Activated gamma-delta T cell treated with anti-CD3 and anti-CD28 coated beads, Interleukin-2, amount 50 U/mL, for 16 hours (primary cell): ENCODE measurements at places on chromosomes 13 and 19.
A peak's percentile ranks its signal among the peaks of the same experiment; 100 is the strongest.

- DNase-seq: no peak
These were observed 1.9 kb upstream of the SPACA7 start for GRCh38 chr13:112374271-112374670.

GRCh38 chr19:28943651-28944050, 269.3 kb downstream of the UQCRFS1 start:
- no peak for DNase-seq

DNA sequence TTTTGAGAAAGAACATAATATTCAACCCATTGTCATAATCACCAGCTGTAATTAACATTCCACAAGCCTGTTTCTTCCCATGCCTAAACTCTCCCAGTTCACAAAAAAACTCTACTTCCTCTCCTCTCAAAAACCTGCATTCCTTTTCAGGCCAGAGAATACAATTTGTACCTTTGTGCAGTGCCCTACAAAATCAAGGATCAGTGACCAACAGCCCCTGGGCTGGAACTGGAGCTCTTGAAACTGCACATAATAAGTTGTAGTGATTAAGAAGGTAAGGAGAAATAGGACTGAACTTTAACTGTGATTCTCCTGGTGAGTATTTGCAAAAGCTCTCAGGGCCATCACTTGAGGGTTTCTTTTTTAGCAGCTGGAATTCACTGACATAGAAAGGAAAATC, 472.7 kb downstream of the RFC3 start:
- DNase-seq: no peak

GRCh38 chr19:50203281-50204080, at the start of gene MYH14:
Gene MYH14, plus strand, starts transcription at chr19:50203622. Its CDS starts 6,744 bp downstream, at chr19:50210366.
- DNase-seq: no peak

GRCh38 chr19:35034588-35035382, 4.5 kb downstream of the SCN1B start:
- DNase-seq: no peak

DNA sequence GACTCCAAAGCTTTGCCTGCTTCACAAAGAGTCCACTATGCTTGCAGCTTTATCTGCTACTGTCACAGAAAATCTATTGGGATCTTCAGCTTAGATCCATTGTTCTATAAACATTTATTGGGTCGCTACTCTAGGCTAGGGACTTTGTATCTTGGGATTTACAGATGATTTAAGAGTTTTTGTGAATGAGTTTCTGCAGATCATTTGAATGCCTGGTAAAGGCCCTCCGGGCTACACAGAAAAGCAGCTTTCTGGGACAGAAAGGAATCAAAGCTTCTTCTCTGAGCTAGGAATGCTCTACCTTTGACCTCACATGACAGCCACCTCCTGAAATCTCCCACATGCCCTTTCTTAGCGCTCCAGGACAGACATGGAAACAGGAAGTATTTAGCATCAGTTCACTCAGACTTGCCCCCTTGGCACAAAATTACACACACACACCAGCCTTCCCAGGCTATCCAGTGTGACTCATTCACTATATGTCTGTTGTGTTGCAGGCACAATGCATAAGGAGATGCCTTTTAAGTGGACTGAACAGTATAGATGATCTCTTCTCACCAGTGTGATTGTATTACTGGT, 492.4 kb downstream of the DACH1 start:
- DNase-seq: no peak

DNA sequence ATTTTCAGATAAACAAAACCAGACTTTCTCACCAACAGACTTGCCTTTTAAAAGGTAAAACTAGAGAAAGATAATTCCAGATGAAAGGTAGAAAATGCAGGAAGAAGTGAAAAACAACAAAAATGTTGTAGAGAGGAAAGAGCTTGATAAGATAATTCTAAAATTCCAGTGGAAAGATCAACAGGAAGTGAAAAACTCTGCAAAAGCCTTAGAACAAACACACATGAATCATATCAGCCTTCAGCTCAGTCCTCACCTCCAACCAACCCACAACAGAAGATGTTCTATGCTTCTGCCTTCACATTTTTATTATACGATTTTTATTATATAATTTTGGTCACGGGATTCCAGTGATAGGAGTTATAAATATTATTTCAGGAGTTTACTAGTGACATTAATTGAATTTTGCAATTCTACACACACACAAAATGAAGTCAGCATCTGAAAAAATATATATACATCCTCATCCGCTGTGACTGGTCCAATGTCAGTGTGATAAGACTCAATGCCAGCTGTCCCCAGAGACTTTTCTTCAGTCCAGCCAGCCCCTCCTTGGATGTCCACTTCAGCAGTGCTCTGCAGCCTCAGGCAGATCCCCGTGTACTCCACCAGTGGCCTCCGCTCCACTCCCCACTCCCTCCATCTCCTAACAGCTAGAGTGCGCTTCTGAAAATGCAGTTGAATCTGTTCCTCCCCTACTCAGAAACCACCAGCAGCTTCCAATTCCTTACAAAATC, 57.9 kb downstream of the GADD45B start:
- DNase-seq: no peak

GRCh38 chr19:32651729-32652140, 23.2 kb downstream of the ANKRD27 start:
- no peak for DNase-seq

DNA sequence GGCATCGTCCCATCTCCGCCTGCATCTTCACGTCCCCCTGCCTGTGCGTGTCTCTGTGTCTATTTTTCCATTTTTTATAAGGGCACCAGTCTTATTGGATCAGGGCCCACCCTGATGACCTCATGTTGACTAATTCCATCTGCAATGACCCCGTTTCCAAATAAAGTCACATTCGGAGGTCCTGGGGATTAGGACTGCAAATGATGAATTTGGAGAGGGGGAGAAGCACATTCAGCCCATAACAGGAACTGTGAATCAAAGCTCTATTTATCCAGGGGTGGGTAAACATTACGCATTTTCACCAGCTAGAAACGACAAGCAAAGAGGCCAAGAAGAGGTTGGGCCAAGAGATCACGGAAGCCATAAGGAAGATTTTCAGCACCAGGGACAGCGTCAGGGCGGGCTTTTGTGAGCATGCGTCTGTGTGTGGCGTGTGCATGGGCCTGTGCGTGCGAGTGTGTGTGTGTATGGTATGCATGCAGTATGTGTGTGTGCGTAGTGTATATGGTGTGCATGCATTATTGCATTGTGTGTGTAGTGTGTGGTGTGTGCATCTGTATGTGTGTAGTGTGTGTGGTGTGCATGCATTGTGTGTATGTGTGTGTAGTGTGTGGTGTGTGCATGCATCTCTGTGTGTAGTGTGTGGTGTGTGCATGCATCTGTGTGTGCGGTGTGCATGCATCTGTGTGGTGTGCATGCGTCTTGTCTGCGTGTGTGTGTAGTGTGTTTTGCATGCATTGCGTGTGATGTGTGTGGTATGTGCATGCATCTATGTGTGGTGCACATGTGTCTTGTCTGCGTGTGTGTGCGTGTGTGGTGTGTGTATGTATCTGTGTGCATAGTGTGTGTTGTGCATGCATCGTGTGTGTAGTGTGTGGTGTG, 19.6 kb downstream of the CELF5 start:
- no peak for DNase-seq

GRCh38 chr13:20363172-20363571, 131.1 kb upstream of the GJB6 start:
- DNase-seq: no peak

- no peak for DNase-seq
These were observed 15.4 kb downstream of the RB1 start for GRCh38 chr13:48318821-48319511.

DNA sequence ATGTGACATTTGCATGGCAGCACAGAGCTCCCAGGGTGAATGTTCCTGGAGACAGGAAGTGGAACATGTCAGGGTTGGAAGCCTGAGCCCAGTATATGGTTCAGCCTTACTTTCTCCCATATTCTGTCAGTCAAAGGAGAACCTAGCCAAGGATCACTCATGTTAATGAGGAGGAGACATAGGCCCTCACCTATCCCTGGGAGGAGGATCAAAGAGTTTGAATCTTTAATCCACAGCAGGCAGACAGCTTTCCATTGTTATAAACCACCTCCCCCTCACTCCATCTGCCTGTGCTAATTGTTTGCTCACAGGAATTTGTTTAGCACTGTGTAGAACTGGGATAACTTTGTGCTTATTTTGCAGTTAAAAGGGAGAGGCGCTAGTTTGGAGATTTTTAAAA, 1069.1 kb downstream of the EFNB2 start:
- DNase-seq: no peak

DNA sequence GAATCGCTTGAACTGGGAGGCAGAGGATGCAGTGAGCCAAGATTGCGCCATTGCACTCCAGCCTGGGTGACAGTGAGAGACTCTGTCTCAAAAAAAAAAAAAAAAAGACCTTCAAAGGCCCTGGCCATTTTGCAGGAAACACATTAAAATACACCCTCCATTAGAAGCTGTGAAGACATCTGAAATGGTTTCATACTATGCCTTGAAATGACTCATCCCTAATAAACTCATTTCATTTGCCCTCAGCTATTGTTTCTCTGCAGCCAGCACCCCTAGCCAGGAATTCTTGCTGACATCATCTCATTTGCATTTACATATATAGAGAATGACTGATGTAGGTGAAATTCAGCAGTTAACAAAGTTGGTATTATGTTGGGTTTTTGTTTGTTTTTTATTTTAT, 8.7 kb downstream of the EML2 start:
- DNase-seq: no peak

DNA sequence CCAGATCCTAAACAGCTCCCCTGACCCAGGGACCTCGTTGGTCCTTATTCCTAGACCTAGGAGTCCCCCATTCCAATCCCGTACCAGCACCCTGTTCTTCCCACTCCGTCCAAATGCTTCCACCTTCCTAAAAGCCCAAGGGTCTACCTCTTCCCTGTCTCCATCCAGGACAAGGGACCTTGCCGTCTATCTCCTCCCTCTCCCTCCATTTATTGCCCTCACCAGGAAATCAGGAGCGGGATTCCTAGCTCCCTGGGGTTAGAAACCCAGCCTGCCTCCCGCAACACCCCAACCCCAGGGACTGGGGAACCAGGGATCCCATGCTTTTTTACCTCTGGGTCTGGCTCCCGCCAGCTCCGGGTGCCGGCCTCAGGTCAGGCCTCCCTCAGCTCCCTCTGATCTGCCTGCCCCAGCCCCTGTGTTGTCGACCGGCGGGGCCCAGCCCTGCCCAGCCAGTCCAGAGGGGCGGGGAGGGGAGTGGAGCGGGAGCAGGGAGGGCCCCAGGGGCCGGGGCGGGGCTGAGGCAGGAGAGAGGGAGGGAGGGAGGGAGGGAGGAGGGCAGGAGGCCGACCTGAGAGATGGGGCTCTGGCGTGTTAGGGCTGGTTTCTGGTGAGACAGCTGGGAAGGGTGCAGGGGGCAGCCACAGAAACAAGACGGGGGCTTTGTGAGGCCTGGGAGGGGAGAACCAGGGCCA, at the start of gene B3GNT8:
TSS of gene B3GNT8 (minus strand) at position 423 of the 695 bp plus-strand sequence. CDS start 596 bp downstream, outside the sequence.
- peak; percentile 20 for DNase-seq

- no peak for DNase-seq
These were observed 38.1 kb downstream of the PSG5 start for GRCh38 chr19:43148233-43148632.

- no peak for DNase-seq
These were observed 10.7 kb upstream of the CACNG6 start for GRCh38 chr19:53980539-53981375.

DNA sequence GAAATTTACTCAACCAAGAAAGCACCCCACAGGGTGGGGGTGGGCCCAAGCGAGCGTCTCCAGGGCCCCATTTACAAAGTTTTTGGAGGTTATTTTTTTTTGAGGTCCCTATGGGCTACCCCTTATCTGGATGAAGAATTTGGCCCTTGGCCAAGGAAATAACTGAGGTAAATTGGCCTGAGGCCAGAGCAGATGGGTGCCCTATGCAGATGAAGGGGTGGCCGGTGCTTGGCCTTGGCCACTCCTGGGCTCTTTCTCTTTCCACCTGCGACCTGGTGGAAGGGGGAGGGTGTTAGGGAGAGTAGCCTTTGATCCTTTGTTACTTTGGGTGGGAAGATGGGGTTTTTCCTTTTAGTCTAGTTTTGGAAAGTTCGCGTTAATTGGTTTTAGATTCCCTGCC, 15.5 kb downstream of the ZNF701 start:
- DNase-seq: no peak

DNA sequence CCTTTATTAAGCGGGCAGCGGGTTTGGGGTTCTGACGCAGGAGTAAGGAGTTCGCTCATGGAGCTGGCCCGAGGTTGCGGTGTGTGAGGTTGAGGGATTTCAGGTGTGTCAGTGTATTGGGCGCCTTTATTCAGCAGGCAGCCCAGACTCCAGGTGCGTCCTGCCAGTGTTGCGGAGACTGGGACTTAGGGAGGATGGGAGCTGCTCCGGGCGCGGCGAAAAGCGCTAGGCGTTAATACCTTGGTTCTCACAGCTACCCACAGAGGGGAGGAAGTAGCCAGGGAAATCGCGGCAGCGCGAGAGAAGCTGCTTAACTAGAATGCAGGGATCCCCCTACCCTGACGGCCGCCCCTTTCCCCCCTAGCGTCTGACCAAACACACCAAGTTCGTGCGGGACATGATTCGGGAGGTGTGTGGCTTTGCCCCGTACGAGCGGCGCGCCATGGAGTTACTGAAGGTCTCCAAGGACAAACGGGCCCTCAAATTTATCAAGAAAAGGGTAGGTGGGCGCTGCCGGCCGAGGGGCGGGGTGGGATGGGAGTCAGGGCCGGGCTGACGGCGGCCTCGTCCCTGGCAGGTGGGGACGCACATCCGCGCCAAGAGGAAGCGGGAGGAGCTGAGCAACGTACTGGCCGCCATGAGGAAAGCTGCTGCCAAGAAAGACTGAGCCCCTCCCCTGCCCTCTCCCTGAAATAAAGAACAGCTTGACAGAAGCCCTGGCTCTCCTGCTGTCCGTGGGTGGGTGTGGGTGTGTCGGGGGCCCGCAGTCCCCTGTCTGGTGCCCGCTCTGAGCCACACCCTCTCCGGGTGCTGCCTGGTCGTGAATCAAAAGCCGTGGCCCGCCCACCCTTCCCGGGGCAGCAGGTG, 1.1 kb downstream of the RPL36 start:
- DNase-seq: no peak

- peak; percentile 45 for DNase-seq
These were observed 22.3 kb upstream of the ZBTB7A start for GRCh38 chr19:4088975-4089374.

- no peak for DNase-seq
These were observed 20.0 kb downstream of the SLAIN1 start for GRCh38 chr13:77717508-77717907.
